Activated CD4-positive, alpha-beta T cell treated with anti-CD3 and anti-CD28 coated beads, Interleukin-2, amount 50 U/mL, for 24 hours (primary cell): ENCODE measurements at places on chromosomes 6 and 20.

DNA sequence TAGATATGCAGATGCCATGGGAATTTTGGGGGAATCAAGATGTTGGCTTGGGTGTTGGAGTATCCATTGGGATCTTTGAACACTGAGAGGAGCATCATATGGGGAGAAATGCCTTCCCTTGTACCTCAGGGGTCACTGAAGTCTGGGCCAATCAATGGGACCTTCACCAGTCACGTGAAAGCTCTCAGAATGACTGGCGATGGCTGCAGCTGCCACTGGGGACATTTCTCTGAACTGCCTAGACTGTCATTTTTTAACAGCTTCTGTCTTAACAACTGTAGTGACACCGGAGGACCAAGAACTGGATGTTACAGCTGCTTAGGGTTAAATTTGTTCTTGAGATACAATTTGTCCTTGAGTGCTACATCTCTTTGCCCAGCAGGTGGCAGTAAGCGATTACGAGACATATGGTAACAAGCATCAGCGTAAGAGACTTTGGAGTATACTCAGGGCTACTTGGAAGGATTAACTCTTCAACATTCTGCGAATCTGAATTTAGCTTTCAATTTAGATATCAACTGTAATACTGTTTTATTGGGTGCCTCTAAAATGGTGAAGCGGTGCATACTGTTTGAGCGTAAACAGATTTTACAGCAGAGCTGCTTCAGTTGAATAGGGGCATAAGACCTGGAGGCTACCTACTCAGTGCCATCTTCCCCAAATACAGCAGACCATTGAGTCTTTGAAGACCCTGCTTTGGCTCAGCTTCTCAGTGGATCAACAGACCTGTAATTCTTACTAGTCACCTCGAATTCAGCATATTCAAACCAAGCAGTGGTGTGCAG is 36.0 kb downstream of the CCN2 start:
- no peak for DNase-seq

- DNase-seq: no peak
Observed at GRCh38 chr6:18464176-18464575, 77.0 kb downstream of the RNF144B start.

DNA sequence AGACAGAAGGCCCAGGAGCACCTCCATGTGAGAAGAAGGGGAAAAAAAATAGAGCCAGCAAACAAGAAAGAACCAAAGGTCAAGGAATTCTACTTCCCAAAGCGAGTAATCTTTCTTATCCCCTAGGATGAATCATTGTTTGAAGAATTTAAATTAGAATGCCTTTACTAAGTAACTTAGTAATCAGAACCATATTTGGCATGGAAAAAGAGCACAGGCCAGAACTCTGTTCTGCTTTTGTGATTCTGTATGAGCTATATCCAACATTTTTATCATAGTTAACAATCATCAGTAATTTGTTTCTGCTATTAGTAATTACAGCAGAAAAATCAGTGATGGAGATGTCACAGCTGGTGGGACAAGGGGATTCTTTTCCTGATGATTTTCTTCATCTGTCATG is 228.8 kb upstream of the FAM83B start:
- DNase-seq: no peak

- DNase-seq: no peak
Observed at GRCh38 chr20:4552075-4552640, 169.6 kb upstream of the PRND start.

- DNase-seq: no peak
Observed at GRCh38 chr20:34953960-34954359, 1.6 kb downstream of the GSS start.

DNA sequence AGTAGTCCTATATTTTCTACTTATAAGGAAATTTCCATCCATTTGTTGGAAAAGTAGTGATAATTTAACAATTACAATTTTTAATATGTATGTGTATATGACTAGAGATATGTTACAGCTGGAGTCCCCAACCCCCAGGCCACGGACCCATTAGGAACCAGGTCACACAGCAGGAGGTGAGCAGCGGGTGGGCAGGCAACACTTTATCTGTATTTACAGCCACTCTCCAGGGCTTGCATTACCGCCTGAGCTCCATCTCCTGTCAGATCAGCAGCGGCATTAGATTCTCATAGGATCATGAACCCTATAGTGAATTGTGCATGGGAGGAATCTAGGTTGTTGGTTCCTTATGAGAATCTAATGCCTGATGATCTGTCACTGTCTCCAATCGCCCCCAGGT is 46.8 kb downstream of the TRDN start:
- DNase-seq: no peak

- no peak for DNase-seq
Observed at GRCh38 chr6:41780551-41781365, at the start of gene PRICKLE4. Gene PRICKLE4 (plus strand): TSS chr6:41780782. CDS start chr6:41783474, 2,692 bp downstream.

DNA sequence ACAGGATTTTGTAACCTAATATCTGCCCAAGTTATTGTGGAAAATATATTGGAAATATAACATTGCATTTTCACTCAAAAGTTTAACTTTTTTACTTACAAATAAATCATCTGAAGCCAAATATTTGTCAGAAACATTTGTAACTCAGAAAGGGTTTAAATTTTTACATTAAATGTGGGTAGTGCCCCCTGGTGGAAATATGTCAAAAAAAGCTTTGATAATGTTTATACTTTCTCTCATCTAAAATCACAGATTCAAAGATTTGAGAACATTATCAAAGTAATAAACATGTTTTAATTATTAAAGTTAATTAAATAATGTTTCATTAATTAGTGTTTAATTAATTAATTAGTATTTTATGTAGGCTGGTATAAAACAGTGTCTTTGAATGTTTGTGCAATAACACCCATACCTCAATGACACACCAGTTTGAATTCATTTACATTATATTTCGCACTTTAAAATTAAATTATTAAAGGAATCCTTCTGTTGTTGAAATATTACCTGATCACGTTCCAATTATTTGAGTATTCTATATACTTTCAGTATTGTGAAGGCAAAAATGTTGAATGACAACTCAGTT is 320.1 kb upstream of the FKBP1C start:
- no peak for DNase-seq

DNA sequence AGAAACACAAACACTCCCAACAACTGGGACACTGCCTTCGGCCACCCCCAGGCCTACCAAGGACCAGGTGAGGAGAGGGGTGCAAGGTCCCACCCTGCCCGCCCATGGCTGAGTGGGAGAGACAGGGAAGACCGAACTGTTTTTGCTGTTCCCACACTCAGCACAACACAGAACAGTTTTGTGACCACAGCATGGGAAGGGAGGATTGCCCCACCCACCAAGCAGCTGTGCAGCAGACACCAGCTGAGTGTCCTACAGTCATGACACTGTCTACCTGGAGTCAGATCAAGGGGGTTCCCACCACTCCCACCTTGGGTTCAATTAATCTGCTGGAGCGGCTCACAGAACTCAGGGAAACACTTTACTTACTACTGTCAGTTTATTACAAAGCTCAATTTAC is 73.9 kb downstream of the SNX9 start:
- DNase-seq: no peak

GRCh38 chr6:7939864-7940228 is 29.3 kb upstream of the TXNDC5 start:
- no peak for DNase-seq

GRCh38 chr6:142154336-142154735 is 7.3 kb downstream of the VTA1 start:
- DNase-seq: no peak

- DNase-seq: no peak
Observed at GRCh38 chr6:8075704-8076103, 11.5 kb upstream of the BLOC1S5 start.

GRCh38 chr6:68653706-68654089 is 18.6 kb downstream of the ADGRB3 start:
- DNase-seq: no peak

DNA sequence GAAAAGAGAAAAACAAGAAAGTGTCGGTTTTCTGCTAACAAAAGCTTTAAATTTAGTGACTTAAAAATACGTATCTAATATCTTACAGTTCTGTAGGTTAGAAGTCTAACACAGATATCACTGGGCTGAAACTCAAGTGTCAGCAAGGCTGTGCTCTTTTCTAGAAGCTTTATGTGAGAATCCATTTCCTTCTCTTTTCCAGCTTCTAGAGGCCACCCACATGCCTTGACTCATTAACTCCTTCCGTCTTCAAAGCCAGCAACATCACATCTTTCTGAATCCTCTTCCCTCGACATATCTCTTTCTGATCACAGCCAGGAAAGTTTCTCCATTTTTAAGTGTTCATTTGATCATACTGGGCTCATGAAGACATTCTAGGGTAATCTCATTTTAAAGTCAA is 262.0 kb downstream of the MAFB start:
- no peak for DNase-seq

GRCh38 chr6:3898265-3898994 is 49.3 kb downstream of the FAM50B start:
- no peak for DNase-seq

GRCh38 chr6:159080217-159080976 is 35.6 kb upstream of the TAGAP start:
- DNase-seq: no peak

GRCh38 chr6:113813142-113813541 is 44.0 kb upstream of the MARCKS start:
- DNase-seq: no peak

GRCh38 chr6:169328112-169328801 is 74.6 kb upstream of the THBS2 start:
- no peak for DNase-seq

GRCh38 chr6:94270091-94270948 is 851.0 kb upstream of the EPHA7 start:
- no peak for DNase-seq

- no peak for DNase-seq
Observed at GRCh38 chr6:161235776-161236633, 37.9 kb downstream of the AGPAT4 start.

GRCh38 chr20:46558511-46558959 is 8.1 kb upstream of the OCSTAMP start:
- no peak for DNase-seq

DNA sequence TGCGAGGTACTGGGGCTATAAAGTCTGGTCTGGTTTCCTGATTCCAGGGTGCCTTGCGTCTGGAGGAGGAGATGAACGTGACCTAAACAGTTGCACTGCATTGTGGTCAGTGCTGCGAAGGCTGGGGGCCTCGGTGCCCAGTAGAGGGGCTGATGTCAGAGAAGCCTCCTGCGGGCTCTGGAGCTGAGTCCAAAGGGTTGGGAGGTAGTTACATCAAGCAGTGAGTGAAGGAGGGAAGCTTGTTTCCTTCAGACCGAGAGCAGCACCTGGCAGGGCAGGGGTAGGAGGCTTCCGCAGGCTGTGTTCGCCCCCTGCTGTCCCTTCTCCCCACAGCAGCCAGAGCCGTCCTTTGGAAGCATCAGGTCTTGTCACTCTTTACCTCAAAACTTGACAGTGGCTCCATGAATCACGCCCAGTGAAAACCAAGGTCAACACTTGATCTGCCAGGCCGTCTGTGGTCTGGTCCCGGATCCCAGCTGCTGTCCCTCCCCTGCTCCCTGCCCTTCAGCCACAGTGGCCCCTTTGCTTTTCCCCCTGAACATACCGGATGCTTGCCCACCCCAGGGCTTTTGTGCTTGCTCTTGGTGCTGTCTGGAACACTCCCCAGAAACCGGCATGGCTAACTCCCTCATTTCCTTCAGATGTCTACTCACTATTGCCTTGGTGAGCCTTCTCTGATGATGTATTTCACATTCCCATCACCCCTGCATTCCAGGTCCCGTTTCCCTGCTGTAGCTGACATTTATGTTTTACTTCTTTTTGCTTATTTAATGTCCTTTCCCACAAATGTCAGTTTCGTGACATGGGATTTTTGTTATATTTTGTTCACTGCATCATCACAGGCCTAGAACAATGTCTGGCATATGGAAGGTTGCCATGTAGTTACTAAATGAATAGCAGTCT is 7.0 kb downstream of the DYNLRB1 start:
- peak; percentile 33 for DNase-seq

DNA sequence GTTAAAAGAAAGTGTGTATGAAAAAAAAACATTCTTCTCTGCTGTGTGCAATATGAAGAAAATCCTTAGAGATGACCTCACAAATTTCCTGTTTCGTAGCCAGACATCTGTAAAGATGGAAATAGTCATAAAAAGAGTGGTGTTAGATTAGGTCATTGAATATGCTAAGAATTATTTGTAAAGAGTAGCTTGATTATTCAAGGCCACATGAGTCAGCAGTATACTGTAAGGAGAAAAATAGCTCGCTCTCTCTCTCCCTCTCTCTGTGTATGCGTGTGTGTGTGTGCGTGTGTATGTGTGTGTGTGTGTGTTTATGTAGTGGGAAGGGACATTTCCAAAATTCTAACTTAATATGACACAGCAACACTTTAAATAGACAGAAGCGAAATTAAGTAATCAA is 78.8 kb downstream of the PTCHD4 start:
- DNase-seq: no peak

GRCh38 chr6:169960003-169960344 is 208.6 kb downstream of the ERMARD start:
- no peak for DNase-seq

GRCh38 chr20:38023181-38024001 is 9.9 kb downstream of the TTI1 start:
- DNase-seq: no peak

DNA sequence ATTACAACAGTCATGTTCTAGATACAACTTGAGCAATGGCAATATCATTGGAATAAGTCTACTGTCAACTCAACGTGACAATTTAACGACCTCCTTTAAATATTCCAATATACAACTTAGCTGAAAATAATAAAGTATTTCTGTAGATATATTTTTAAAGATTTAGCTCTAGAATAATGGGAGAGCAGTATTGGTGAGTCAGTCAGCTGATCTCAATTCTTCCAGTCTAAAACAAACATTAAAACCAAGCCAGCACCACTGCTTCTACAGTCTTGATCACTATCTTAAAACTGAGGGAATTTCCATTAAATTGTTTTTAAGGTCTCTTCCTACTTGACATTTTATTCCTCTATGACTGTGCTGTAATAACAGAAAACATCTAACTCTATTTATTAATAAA is 38.2 kb downstream of the NOL7 start:
- DNase-seq: no peak

GRCh38 chr20:3223994-3224680 is 14.8 kb downstream of the ITPA start:
- DNase-seq: no peak

- DNase-seq: no peak
Observed at GRCh38 chr6:37324131-37325033, 29.4 kb upstream of the RNF8 start.

DNA sequence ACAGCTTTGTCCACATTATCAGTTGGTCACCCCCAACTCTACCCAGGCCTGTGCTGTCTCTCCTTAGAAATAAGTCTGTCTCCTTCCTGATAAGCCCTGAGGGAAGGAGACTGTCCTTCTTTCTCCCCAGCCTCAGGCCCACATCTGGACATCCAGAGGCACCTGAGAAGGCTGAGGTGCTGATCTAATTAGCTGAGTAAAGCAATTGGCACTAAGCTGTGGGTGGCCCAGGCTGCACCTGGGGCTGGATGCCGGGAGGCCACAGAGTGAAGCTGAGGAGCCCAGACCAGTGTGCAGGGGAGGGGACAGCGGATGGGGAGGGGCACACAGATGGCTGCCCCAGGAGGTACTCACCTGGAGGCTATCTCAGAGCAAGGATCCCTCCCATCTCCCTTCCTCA is 26.2 kb upstream of the BMP7 start:
- no peak for DNase-seq
